NCI-H774 (cell line): ENCODE measurements at places on chromosomes 2 and 18.

- DNase-seq: no peak
Observed at GRCh38 chr18:57175532-57175931, 28.6 kb downstream of the BOD1L2 start.

- DNase-seq: peak; percentile 85
Observed at GRCh38 chr2:238528953-238529781, 102.4 kb downstream of the ASB1 start.

DNA sequence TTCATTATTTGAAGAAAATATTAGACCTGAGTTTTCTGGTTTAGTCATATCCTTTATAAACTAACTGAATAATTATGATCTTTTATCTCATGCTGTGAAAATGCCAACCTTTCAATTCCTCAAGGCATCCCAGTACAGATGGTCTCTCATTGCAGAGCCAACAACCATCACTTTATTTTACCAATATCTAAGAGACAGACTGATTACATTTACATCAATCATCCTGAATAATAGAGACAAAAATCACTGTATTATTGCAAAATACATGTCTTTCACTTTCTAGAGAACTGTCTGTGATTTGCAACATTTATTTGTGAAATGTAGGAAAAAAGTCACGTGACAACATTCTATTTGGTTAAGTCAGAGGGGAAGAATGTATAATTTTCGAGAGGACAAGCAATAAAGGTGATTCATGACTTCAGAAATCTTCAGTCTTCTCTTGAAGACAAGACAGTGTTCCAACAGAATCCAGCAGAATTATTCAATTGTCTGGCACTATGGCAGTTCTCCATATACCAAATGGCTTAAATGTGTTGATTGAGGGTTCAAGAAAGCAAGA is 503.6 kb upstream of the SYT4 start:
- DNase-seq: no peak

GRCh38 chr2:215606219-215606618 is 170.4 kb upstream of the FN1 start:
- DNase-seq: no peak

GRCh38 chr18:62537042-62537894 is 14.4 kb downstream of the ZCCHC2 start:
- DNase-seq: no peak

DNA sequence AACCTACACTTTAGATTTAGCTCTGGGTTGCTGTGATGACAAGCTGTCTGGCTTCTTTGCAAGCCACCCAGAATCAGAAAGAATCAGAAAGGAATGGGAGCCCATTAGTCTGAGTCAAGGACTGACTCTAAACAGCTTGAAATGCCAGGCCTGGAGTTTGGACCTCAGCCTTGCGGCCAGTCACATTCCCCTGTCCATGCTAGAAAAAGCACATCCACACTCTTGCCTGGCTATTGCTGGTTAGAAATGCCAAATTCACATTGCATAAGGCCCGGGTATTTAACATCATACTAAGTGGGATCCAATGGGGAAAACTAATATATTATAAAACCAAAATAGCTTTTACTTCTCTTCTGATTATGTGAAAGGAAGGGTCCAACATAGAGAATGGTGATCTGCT is 756.8 kb upstream of the KLHL29 start:
- DNase-seq: no peak

- DNase-seq: no peak
Observed at GRCh38 chr2:46887028-46887885, 28.3 kb downstream of the MCFD2 start.

- DNase-seq: no peak
Observed at GRCh38 chr2:232278534-232278933, 100.0 kb upstream of the ALPP start.

- no peak for DNase-seq
Observed at GRCh38 chr2:144362401-144362800, 157.5 kb downstream of the ZEB2 start.

GRCh38 chr2:236827997-236828396 is 257.7 kb upstream of the COPS8 start:
- DNase-seq: no peak
